Urothelium cell line (cell line): ENCODE measurements at places on chromosomes 4 and X.

- no peak for DNase-seq
Observed at GRCh38 chr4:24689212-24689611, 104.9 kb upstream of the DHX15 start.

DNA sequence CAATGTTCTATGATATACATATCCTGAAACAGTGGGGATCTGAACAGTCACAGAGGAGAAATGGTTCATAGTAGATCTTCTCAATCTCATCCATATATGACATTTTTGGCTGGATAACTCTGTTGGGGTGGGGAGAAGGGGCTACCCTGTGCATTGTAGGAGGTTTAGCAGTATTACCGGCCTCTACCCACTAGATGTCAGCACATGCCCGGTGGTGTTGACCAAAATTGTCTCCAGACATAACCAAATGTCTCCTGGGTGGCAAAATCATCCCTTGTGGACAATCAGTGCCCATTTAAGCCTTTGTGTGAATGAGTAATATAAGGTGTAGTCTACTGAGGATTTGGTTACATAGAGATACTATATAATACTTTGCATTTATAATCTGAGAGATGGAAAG lies 89.9 kb downstream of the PLS3 start:
- peak; percentile 6 for DNase-seq

DNA sequence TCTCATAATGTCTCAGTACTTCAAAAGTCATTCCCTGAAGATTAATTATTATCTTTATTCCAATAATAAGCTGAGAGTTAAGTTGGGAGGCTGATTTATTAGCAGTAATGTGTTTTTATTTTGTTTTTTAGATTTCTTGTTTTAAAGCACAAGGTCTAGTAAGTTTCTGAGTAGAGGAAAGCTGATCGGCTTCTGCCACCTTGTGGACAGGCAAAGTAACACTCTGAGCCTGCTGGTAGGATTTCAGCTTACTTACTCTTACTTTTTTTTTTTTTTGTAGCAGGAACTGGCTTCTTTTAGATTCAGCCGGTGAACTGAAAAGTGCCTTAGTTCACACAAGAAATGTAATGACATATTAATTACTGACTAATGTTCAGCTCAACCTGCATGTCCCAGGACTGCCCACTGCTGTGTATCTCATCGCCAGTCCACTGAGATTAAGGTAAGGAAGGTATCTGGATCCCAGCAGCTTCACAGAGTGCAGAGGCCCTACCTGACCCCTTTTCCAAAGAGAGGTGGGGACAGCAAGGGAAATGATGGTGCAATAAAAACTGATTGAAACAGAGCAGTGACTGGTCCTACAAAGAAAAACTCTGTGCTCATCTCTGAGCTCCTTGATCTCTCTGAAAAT lies 126.5 kb downstream of the ADGRA3 start:
- peak; percentile 45 for DNase-seq

GRCh38 chrX:103310555-103311398 lies at the start of gene BEX2:
Gene BEX2, minus strand, starts transcription at chrX:103310990. Its CDS starts 1,014 bp downstream, at chrX:103309976.
- peak; percentile 81 for DNase-seq

DNA sequence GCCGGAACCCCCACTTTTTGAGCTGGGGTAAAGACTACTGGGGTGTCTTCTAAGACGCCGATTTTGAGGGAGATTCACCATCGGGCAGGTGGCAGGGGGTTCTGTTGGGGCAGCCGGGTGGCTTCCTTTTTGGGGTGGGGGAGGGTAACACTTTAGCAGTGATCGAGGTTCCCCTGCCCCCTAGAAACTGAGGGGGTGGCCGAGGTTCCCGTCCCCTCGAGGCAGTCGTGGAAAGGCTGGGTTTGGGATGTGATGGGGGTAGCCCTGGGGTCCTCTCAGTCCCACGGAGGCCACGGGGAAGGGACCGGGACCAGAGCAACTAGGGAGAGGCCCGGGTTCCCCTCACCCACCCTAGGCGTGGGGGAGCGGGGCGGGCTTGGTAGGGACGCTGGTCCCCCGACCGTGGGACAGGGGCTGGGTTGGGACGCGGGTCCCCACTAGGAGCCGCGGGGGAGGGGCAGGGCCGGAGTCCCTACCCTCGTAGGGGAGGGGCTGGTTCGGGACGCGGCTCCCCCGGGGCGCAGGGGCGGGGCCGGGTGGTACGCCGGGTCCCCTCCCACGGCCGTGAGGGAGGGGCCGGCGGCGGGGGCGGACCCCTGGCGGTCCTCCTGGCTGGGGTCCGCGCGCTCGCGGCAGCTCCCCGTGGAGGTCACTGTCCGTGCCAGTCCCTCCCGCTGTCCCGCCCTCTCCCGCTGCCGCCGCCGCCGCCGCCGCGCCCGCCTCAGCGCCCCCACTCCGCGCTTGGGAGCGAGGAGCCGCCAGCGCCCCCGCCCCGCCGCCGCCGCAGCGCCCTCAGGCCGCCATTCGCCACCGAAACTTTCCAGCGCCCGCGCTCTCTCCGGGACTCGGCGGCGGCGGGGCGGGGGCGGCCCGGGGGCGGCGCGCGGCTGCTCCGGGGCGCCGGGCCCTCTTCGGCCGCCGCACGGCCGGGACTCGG lies at the start of gene TBL1X:
Gene TBL1X (plus strand): TSS at position 624 of the 937 bp plus-strand sequence. CDS start 188,529 bp downstream, outside the sequence.
- DNase-seq, result peak; percentile 58

GRCh38 chr4:148510211-148510610 lies 68.0 kb upstream of the NR3C2 start:
- DNase-seq, result no peak

- DNase-seq, result no peak
Observed at GRCh38 chrX:34632384-34632783, 24.7 kb downstream of the TMEM47 start.

DNA sequence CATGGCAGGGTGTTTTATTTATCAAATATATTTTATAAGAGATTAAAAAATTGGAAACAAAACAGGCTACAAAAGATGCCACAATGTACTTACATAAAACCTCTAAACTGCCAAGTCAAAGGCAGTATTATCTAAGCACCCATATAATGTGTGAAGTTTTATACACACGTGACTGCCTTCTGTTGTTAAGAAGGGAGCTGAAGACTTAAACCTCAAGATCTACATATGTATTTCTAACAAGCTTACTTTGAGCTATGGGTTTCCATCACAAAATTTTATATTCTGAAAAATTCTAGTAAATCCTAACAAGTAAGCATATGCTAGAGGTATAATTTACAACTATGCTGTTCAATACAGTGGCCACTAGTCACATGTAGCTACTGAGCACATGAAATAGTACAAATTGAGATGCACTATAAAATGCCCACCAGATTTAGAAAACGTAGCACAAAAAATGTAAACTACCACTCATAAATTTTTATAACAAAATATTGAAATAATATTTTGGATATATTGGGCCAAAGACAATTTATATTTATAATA lies 9.8 kb downstream of the ATP8A1 start:
- DNase-seq, result no peak

DNA sequence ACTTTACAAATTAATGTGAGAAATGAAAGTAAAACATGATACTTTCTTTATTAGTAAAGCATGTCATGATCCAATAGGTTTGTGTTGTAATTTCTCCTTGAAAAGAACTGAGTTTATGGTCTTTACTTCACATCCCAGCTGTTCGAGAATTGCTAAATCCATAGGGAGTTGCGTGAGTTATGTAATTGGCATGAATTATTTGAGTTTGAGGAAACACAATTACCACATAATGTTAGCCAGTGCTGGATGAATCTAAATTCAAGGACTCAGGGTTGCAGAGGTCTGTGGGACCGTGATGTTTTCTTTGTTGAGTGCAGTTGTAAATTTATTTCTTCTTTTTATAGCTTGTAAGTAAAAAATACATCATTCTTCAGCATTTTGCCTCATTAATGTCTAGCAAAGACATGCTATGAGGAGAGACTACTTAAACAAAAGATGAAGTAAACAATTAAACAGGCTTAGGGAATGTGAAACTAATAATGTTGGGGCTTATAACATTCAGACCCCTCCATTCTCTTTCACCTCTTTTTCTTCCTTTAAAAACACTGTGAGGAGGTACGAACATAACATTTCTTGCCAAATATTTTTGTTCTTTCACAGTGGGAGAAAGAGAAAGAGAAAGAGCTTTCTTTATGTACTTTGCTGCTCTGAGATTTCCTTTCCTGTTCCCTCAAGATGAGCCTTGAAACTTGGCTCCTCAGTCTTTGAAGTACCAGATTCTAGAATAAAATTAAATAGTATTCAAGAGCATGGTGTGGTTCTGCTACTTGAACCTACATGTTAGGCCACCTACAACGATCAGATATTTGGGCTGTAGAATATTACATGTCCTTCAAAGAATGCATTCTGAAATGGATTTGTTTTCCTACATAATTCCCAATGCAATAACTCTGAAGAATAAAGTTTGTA lies 159.6 kb upstream of the ANK2 start:
- no peak for DNase-seq

DNA sequence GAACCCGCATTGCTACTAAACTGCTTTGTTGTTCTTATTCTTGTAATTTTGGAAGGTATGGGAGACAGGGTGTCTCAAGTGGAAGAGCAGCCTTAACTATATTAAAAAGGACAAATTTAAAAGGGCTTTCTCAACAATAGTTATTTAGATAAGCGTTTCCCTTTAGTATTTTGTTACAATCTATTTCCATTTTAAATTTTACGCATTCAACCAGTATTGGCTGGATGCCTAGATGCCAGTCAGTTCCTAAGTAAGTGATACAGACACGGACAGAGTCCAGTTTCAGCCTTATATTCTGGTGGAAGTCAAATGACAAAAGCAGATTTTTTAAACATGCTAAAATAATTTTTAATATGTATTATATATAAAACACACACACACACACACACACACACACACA lies 28.3 kb downstream of the FAT1 start:
- no peak for DNase-seq

DNA sequence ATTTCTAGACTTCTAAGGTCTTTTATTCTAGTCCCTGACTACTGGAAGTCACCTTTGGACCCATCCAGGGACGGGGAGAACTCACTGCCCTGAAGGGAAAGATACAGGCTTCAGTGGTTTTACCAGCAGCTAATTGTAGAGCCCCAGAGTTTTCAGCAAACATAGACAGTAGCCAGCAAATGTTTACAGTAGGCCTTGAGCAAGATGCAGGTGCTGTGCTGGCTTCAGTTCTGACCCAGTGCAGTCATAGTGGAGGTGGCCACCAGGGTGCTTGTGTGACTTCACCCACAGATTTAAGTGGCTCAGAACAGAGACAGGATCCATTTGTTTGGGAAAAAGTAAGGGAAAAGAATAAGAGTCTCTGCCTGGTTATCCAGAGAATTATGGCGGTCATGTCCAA lies 384.4 kb upstream of the AR start:
- DNase-seq, result no peak

GRCh38 chrX:132742246-132742645 lies 216.2 kb downstream of the HS6ST2 start:
- DNase-seq, result no peak

DNA sequence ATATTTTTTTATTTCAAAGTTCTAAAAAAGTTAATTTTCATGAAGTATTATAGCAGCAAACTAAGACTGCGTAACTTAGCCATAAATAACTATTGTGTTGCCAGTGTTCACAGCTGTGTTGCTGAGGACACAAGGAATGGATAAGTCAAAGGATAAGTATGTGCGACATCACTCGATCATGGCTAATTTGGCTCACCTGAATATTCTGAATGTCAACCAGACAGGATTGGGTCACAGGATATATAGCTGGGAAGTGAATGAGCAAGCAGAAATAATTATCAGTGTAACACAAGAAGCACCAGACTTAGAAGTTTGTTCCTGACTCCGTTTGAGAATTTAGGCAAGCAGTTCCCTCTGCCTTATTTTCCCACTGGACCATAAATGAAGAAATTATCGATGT lies 33.9 kb downstream of the PRDM8 start:
- no peak for DNase-seq

GRCh38 chr4:173532725-173533511 lies 2.9 kb upstream of the HAND2 start:
- no peak for DNase-seq

DNA sequence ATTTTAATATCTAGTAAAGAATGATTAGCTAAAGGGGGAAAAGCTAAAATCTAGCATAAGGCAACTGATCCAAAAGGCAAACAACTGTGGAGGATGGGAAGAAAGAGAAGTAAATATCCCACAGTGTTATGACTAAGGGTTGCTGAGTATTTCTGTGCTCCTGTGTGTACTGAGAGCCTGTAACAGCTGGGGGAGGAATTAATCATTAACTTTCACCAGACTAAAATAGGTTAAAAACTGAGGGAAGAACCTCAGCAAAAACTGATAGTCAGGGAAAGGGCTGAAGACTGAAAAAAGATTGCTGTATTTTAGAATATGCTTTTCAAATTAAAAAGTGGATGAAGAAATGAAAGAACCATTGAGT lies 365.9 kb downstream of the CXXC4 start:
- no peak for DNase-seq

DNA sequence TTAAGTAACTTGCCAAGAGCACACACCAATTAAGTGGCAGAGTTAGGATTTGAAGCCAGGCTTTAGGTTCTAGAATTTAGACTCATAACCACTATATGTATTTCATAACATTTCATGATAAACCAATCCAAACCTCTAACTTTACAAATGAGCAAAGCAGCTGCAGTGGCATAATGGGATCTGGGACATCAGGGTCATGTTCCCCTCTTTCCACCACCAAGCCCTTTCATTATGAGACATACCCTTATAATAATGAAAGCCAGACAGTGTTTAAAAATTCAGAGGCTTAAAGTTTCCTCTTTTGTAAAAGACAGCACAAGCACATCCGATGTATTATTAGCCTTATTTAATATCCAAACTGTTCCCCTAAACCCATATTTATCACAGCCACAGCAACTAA lies 28.3 kb upstream of the AMELX start:
- DNase-seq, result no peak

GRCh38 chrX:155056471-155056870 lies 14.5 kb downstream of the CMC4 start:
- DNase-seq, result no peak

- no peak for DNase-seq
Observed at GRCh38 chr4:8542776-8543525, 37.2 kb upstream of the GPR78 start.

DNA sequence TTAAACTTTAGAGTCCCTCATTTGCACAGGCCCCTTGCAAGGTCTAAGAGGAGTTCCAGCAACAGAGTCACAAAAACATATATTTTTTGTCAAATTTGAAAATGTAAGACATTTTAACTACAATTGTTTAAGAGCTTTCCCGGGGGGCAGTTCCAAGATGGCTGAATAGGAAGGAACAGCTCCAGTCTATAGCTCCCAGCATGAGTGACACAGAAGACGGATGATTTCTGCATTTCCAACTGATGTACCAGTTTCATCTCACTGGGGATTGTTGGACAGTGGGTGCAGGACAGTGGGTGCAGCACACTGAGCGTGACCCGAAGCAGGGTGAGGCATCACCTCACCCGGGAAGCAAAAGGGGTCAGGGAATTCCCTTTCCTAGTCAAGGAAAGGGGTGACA lies 71.4 kb upstream of the NMU start:
- no peak for DNase-seq

- no peak for DNase-seq
Observed at GRCh38 chr4:141009129-141009528, 124.1 kb downstream of the RNF150 start.

GRCh38 chr4:81522711-81523110 lies 51.0 kb upstream of the RASGEF1B start:
- DNase-seq, result no peak

GRCh38 chr4:111778543-111778942 lies 366.7 kb upstream of the FAM241A start:
- DNase-seq, result no peak

GRCh38 chrX:40237731-40238178 lies 140.0 kb upstream of the BCOR start:
- no peak for DNase-seq

GRCh38 chr4:117949621-117950020 lies 84.7 kb upstream of the NDST3 start:
- no peak for DNase-seq
